ENCODE measurements at places on chromosomes 4 and X. TPM values are rescaled to one million over a fixed set of nuclear protein-coding genes. Genes with fewer than 3 reads are reported as not detected.

Gene CENPVL2
- not detected for total RNA-seq

GRCh38 chr4:123870216-123870876, 473.8 kb downstream of the SPRY1 start:
- H3K27me3 ChIP-seq = no peaks in the 10 kb centered on the region
- H3K27ac ChIP-seq = no peak overlapping the region
- H3K36me3 ChIP-seq = no peaks in the 10 kb centered on the region

DNA sequence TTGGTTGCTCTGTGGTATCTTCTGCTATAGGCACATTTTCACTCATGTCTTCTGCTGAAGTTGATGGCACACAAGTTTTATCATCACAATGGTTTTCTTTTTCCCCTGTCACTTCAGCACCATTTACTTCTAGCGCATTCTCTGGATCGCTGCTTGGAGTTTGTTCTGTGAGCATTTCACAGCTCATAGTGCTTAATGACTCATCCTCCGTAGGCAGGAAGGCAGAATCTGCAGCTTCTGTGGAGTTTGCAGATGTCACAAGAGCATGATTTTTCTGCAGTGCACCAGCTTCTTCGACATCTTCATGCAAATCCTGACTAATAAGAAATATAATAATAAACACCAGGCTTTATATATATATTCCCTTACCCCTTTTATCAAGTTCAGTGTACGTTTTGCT, 83.6 kb downstream of the CHM start:
- no peak overlapping the region for H3K4me3 ChIP-seq
- DNase-seq = no peak
- no peaks in the 10 kb centered on the region for H3K4me1 ChIP-seq
- no peaks in the 10 kb centered on the region for H3K27me3 ChIP-seq
- H3K27ac ChIP-seq = no peak overlapping the region
- H3K36me3 ChIP-seq = no peaks in the 10 kb centered on the region

DNA sequence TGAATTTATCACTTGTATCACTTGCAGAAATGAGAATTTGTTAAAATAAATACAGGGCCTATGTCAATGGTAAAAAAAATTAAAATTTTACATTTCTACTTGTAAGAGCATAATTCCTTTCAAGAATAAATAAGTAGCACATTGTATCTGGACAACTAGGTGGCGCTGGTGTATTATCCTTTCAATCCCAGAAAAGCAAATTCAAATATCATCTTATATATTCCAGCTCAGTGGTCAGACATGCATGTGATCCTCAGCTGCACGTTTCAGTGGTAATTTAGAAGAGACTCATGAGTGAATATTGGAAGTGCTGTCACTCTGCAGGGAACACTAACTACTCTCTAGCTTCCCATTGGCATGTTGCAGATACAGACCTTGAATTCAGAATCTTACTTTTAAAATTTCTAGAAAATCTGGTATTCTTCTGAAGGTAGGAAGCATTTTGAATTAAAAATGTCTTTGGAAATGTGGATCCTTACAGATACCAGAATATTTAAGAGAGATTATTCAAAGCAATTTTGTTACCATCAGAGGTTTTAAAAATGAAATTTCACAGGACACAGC, 1414.7 kb upstream of the TENM3 start:
- no peak for DNase-seq
- no peaks in the 10 kb centered on the region for H3K27me3 ChIP-seq
- H3K4me1 ChIP-seq = no peaks in the 10 kb centered on the region
- H3K36me3 ChIP-seq = no peaks in the 10 kb centered on the region
- H3K27ac ChIP-seq = no peak overlapping the region

DNA sequence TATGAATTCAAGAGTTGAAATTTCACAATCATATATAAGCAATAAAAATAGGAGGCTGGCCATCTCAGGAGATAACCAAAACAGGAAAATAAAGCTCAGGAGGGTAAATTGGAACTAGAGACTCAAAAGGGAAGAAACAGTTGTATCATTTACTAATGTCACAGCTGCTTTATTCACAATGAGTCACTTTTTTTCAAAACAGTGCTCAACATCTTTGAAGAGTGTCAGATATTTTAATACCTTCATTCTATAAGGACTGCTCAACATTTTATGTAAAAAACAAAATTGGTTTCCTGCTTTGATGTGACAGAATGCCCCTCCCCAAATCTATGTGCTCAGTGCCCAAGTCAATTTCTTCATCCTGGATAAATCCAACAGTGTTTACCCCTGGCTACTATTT, 97.7 kb downstream of the DDX60 start:
- no peak overlapping the region for H3K27ac ChIP-seq
- H3K4me3 ChIP-seq = no peak overlapping the region
- no peaks in the 10 kb centered on the region for H3K4me1 ChIP-seq
- peaks cover 31% of the 10 kb centered on the region for H3K36me3 ChIP-seq
- no peaks in the 10 kb centered on the region for H3K27me3 ChIP-seq

- DNase-seq = no peak
- H3K36me3 ChIP-seq = peaks cover 9% of the 10 kb centered on the region
- no peak overlapping the region for H3K4me3 ChIP-seq
- peaks cover 13% of the 10 kb centered on the region for H3K4me1 ChIP-seq
- no peaks in the 10 kb centered on the region for H3K27me3 ChIP-seq
- H3K27ac ChIP-seq = no peak overlapping the region
Measured at GRCh38 chr4:105715692-105716278, 7.2 kb downstream of the GSTCD start.

DNA sequence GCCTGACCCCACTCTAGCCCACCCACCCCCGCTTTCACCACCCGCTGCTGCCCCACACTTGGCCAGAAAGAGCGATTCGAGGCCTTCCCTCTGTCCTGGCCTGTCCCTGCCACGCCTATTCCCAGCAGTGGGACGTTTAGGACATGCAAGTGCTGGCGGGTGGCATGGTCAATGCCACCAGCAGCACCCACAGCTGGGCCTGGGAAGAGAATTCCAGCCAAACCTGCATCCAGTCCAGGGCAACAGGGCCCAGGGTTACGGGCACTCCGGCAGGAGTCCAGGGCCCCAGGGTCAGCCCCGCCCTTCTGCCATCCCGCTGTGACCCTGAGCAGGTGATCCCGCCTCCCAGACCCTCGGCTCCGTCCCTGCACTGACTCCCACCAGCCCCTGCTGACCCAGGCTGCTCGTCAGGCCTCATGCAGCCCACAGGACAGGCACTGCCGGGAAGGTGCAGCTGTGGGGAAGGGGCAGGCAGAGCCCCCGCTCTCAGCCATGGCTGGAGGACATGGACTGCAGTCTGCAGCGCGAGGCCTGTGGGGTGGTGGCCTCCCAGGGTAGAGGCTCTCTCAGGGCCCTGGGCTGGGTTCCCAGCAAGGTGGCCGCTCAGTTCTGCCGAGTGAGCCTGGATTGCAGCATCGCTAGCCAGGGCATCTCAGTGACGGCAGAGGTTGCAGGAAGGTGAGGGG, 6.8 kb upstream of the HTRA3 start:
- H3K4me3 ChIP-seq = no peak overlapping the region
- no peak overlapping the region for H3K27ac ChIP-seq
- peaks cover 14% of the 10 kb centered on the region for H3K4me1 ChIP-seq
- H3K27me3 ChIP-seq = no peaks in the 10 kb centered on the region

DNA sequence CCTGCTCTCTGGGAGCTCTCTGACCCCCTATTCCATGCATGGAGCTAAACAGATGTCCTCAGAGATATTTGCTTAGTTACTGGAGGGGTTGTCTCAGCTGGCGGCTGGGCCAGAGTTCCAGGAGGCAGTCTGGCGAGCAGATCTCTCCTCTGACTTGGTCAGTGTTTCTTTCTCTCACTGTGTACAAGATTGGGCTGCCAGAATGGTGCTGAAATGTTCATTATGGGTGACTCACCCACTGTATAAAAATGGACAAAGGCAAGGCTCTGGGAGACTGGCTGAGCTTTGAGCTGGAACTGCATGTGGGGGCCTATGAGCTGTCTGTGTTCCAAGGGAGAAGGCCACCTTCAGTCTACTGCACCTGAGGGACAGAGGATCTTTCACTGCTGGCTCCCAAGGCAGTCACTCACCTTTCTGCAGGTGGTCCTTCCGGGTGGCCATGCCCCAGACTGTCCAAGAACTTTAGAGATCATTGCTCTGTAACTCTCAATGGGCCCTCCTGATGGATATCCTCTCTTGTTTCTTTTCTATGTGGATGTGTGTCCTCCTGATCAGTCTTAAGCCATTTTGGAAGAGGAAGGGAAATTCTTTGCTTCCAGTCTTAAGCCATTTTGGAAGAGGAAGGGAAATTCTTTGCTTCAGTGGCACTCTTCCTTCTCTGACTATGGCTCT, 88.2 kb downstream of the CFAP299 start:
- H3K36me3 ChIP-seq = no peaks in the 10 kb centered on the region
- H3K27me3 ChIP-seq = no peaks in the 10 kb centered on the region
- no peak for DNase-seq
- no peak overlapping the region for H3K4me3 ChIP-seq
- H3K4me1 ChIP-seq = no peaks in the 10 kb centered on the region

DNA sequence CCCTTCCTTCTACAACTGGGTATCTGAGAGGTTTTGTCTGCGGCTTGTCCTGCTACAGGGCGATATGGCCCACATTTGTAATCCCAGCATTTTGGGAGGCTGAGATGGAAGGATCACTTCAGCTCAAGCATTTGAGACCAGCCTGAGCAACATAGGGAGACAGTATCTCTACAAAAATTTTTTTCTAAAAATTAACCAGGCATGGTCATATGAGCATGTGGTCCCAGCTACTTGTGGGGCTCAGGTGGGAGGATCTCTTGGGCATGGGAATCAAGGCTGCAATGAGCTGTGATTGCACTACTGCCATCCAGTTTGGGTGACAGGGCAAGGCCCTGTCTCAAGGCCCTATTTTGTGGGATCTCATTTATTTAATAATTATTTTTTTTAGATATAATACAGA, 420.6 kb upstream of the PABPC4L start:
- H3K4me1 ChIP-seq = no peaks in the 10 kb centered on the region
- H3K27me3 ChIP-seq = no peaks in the 10 kb centered on the region
- H3K27ac ChIP-seq = no peak overlapping the region
- no peak overlapping the region for H3K4me3 ChIP-seq

DNA sequence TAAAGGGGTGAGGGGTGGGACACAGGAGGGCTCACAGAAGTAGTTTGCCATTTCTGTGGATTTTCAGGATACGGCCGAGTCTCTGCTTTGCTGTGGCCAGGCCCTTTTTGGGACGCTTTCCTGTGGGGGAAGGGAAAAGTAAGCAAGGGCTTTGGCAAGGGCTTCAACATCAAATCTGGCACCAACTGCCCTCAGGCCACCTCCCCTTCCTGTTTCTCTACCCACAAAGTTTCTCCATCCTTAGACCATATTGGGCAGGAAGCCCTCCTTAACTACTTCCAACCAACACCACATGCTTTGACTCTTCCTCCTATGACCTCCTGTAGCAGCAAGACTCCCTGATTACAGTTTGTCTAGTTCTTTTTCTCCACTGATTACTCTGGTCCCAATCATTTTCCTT, 105.1 kb downstream of the PHF8 start:
- H3K27me3 ChIP-seq = no peaks in the 10 kb centered on the region
- peaks cover 50% of the 10 kb centered on the region for H3K36me3 ChIP-seq
- no peak for DNase-seq
- no peak overlapping the region for H3K27ac ChIP-seq
- H3K4me3 ChIP-seq = no peak overlapping the region
